Coronary artery (tissue), 2 donors: ENCODE measurements at places on chromosomes 3 and 15.

- no peak for DNase-seq
Measured at GRCh38 chr3:47443611-47443995, 32.1 kb downstream of the SCAP start.

DNA sequence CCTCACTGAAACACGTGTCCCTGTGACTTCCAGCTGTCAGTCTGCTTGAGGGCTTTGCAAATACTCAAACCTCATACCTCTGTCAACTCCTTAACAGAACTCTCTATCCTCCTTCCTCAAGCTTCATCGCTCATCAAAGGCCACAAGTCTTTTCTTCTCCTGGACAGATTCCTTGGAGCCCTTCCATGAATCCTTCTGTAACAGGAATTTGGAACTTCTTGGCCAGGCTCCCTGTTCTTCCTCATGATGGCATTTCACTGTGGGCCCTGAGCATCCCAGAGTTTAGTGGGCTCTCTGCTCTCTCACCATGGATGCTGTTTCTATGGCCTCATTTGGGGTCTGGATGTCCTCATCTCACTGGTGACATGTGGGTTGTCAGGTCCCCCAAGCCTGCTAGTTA lies 105.0 kb upstream of the TLE3 start:
- DNase-seq, result no peak

GRCh38 chr15:59887211-59887610 lies 116.9 kb upstream of the FOXB1 start:
- DNase-seq, result no peak

GRCh38 chr3:57012847-57013246 lies 47.6 kb upstream of the SPATA12 start:
- DNase-seq, result no peak

- no peak for DNase-seq
Measured at GRCh38 chr3:163890661-163891060, 1187.6 kb downstream of the SI start.

DNA sequence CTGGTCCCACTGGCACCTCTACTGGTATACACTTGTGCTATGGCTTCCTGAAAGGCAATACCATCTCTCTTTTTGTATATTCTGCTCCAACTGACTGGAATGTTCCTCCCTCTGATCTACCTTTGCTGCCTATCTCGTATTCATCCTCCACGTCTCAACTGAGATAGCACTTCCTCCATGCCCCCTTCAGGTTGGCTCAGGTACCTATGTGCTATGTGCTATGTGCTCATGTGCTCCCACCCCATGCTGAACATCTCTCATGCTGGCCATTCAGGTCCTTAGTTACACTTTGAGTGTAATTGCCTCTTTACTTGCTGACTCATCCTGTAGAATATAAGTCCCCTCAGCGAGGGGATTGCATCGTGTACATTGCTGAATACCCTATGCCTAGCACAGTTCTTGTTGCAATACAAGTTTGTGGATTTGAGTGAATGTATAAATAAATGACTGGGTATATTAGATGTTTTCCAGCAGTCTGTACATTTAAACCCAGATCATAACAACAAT lies 156.9 kb downstream of the SOX2 start:
- DNase-seq, result no peak

GRCh38 chr3:196514913-196515621 lies at the start of gene SMCO1:
TSS of gene SMCO1 (minus strand) at chr3:196515346. CDS start at chr3:196515209, 137 bp downstream.
- DNase-seq, result no peak

DNA sequence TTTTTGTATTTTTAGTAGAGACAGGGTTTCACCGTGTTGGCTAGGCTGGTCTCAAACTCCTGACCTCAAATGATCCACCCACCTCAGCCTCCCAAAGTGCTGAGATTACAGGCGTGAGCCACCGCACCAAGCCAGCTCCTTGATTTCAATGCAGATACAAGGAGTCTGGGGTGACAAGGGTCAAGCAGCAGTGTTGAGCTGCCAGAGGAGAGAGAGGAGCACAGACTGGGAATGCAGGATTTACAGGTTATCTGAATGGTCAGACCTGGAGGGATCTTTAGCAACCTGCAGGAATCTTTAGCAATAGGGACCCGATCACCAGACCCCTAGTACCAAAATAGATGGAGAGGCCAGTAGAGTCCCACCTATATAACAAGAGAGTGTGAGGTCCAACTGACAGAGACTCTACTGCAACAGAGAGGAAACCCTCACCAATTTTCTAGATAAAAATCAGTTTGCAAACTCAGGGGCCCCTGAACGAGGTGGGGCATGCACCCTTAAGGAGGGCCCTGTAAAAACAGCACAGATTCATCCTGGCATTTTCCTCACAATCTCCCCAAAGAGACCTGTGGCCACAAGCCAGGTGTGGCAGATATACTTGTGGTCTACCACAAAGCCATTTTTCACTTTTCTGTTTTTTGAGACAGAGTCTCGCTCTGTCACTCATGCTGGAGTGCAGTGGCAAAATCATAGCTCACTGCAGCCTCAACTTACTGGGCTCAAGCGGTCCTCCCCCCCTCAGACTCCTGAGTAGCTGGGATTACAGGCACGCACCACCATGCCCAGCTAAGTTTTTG lies 10.7 kb upstream of the SHISA5 start:
- DNase-seq, result peak; percentile 12

DNA sequence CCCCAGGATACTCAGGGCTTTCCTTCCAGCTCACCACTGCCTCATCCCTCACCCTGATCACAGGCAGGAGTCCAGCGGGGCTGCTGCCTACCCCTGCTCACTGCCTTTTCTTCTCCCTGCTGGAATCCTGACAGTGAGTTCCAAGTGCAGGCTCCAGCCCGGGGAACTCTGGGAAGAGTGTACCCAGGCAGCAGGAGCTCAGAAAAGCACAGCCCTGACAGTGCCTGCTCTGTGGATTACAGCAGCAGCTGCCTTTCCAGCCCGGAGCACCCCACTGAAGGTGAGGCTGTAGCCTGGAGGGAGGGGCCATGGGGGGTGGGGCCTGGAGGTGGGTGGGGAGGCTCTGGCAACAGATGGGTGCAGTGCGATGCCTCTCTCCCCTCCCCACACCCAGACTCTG lies 6.1 kb upstream of the JMJD7 start:
- DNase-seq, result no peak

DNA sequence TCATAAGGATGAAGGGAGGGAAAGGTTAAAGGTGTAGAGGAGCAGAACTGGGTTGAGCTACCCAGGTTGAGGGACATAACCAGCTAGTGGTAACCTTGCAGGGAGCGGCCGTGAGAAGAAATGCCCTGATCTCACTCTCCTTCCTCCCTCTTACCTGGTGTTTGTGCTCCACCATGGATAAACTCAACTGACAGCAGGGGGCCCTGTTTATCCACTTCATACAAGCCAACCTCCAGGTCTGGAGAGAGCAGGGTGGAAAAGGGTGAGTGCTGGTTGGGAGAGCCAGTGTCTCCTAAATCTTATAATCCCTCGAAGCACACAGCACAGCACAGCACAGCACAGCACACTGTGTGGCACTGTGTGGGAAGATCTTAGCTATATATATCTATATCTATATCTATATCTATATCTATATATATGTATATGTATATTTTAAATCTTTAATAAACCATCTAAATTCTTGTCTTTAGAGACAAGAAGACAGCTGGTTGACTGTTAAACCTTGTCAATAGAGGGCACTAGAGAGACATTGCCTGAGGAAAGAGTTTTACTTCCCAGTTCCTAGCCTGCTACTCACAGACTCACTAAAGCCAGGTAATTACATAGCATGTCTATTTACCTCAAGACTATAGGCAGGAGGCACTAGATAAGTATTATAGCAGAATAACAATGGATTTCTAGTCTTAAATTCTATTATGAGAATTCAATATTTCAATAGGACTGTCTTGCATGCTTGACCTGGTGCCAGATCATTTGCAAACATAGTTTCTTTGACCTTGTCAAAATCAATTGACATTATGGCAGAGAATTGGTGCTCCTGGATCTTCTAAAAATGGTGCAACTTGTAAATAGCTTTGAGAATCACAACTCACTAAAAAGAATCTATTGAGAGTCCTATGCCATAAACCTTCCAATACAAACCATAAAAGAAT lies 21.7 kb upstream of the FMN1 start:
- DNase-seq, result no peak

DNA sequence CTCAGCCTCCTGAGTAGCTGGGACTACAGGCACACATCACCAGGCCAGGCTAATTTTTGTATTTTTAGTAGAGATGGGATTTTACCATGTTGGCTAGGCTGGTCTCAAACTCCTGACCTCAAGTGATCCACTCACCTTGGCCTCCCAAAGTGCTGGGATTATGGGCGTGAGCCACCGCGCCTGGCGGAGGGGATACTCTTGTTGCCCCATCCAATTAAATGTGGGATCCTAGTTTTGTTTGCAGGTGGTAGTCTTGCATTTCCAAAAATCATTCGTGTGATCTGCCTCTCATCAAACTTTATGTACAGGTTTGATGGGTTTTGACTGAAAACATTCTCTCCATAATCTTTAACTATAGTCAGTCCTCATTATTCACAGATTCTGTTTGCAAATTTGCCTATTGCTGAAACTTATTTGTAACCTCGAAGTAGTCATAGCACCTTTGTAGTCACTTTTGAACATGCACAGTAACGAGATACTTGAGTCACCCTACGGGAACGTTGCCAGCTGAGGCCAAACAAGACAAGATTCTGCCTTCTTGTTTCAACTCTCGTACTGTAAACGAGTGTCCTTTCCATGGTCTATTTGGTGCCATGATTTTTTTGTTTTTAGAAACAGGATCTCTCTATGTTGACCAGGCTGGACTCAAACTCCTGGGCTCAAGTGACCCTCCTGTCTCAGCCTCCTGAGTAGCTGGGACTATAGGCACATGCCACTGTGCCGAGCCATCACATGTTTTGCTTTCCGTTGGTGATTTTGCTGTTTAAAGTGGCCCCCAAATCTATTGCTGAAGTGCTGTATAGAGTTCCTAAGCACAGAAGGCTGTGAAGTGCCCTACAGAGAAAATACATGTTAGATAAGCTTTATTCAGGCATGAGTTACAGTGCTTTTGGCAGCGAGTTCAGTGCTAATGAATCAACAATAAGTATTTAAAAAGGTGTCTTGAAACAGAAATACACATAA lies 8.1 kb upstream of the MAPK6 start:
- DNase-seq, result no peak

DNA sequence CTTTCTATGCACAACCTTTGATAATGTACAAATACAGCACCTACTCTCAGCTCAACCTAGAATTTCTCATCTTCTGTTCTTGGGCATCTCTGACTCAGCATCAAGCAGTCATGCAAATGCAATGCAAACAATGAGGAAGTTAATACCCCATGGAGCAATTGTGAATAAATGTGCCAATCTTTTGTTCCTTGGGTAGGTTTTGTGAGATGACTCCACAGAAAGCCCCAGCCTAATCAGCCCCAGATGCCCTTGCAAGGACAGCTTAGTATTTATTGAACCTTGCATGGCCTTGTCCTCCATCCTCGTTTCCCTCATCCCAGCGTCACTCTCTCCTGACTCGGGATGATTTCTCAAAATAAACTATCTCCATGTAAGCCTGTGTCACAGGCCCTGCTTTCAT lies 494.7 kb upstream of the NECTIN3 start:
- DNase-seq, result no peak

DNA sequence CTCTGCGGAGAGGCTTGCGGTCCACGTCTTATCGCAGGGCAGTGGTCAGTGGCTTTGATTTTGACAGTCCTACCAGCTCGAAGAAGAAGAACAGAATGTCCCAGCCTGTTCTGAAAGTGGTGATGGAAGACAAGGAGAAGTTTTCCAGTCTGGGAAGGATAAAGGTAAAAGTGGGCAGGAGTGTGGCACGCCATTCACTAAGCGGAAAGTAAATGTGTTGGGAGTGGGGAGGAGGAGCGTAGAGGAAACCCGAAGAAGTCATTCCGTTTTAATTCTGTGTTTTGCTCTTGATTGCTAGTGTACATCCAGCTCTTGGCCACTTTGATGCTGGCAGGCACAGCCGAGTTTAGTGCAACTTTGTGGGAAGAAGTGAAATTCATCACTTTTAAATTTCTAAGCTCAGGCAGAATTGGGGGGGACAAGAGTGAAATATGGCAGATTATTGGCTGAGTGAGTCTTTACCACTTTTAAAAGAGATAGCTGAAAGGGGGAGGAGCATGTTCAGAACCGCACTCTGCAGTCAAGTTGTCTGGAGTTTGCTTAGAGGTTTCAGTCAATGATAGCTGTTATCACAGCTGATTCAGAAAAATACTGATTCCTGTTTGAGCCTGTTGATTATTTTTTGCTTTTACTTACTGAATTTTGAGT lies 1.8 kb downstream of the ARHGEF26 start:
- no peak for DNase-seq

- no peak for DNase-seq
Measured at GRCh38 chr3:149468504-149469212, 5.8 kb upstream of the TM4SF4 start.
